ENCODE measurements at places on chromosomes 3 and 15.

GRCh38 chr15:73691396-73691795, 7.2 kb downstream of the CD276 start:
- DNase-seq = no peak

DNA sequence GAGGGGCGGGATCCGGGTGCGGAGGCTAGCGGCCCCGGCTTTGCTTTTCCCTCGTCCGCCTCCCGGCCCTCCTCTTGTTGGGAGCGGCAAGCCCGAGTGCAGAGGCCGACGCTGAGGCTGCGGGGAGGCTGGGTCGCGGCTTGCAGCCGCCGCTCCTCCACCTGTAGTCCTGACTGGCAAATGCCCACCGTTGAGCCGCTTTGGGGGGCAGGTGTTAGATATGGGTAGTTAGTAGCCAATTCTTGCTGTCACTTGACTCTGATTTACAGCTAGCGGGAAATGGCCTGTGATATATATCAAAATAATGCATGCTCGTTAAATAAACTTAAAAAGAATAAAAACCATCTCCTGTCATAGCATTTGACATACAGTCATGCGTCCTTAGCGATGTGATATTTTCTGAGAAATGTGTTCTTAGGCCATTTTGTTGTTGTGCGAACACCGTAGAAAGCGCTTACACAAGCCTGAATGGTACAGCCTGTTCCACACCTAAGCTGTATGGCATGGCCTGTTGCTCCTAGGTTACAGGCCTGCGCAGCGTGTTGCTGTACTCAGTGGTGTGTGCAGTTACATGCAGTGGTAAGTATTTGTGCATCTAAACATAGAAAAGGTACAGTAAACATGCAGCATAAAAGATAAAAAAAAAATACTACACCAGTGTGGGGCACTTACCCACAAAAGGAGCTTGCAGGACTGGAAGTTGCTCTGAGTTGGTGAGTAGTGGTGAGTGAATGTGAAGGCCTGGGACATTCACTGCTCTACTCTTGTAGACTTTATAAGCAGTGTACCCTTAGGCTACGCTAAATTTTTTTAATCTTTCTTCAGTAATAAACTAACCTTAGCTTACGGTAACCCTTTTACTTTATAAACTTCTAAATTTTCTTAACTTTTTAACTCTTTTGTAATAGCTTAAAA, 873 bp downstream of the CAPN7 start:
- peak; percentile 52 for DNase-seq

DNA sequence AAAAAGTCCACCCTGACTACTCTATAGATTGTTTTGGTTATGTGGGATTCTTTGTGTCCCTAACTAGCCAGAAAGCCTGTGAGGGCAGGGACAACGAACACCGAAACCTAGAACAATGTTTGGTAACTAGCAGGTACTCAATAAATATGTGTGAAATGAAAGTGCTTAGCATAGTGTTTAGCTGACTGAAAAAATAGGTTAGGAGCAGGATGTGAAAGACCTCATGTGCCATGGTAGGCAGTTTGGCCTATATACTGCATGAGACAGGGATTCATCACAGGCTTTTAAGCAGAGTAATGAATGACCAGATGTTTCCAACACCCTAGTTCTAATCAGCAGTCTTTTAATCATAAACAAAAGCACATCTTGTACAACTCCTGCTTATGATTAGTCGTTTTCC, 64.2 kb downstream of the MYO5A start:
- no peak for DNase-seq

GRCh38 chr3:160576621-160577020, 11.2 kb upstream of the KPNA4 start:
- no peak for DNase-seq

GRCh38 chr3:170753421-170754310, 116.3 kb downstream of the RPL22L1 start:
- no peak for DNase-seq

DNA sequence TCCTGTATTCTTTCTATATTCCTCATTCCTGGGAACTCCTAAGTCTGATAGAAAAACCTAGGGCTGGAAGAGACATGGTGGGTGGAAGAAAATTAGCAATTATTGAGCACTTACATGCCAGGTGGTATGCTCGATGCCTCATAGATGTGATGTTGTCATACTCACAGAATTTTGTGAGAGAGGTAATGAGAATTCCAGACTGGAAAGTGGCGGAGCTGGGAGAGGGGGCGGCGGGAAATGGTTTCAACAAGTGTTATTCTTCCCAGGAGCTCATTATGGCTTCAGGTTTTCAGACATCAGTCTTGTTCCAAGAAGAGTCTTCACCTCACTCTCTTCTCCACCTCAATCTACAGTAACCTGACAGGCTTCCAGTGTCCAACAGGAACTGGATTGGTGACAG, 16.2 kb downstream of the TIMP4 start:
- no peak for DNase-seq

DNA sequence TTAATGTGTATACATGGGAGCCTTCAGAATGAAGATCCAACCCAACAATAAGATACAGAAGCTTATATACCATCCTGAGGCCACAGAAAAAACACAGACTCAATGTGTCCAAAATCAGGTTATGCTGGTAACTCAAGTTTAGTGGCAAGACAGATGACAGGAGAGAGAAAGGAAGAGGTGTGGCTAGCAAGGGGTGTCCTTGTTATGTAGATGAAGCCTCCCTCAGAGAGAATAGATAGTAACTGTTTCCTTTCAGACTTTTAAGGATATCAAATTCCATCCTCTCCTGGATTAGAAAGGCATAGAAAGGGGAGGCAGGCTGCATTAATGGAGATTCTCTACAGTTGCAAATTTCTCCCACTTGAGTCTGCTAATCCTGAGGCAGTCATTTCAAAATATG, 447.4 kb downstream of the GABRB3 start:
- no peak for DNase-seq

DNA sequence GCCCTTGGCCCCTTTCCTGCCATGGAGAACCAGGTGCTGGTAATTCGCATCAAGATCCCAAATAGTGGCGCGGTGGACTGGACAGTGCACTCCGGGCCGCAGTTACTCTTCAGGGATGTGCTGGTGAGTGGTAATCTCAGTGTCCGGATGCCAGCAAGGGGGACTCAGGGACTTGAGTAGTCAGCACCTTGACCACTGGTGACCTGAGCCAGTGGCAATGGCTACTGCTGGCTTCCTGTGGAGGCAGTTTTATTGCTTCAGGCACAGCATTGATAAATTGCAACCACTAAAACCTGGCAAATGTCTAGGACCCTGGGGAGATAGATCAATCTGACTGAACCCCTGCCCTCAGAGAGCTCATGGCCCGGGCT, 830 bp downstream of the MAP2K5 start:
- DNase-seq = no peak

DNA sequence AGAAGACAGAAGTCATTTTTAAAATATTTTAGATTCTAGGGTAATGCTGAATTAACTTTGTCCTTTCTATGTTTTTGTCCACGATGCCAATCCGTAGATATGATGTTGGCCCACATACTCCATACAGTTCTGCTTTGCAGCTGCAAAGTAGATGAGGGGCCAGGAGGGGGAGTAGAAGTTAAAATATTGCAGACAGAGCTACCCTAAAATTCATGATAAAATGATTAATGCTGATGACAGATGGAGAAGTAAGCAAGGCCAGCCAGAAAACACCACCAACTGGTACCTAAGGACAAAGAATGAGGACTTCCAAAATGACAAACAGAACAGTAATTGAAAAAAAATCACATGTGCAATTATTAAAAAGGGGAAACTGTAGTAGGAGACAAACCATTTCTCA, 756.6 kb upstream of the ARPP21 start:
- DNase-seq = no peak
